Gastroesophageal sphincter (tissue), 4 donors: ENCODE measurements at places on chromosomes 3 and 15. TPM values are rescaled to one million over a fixed set of nuclear protein-coding genes. Genes with fewer than 3 reads are reported as not detected.

Gene GOLGA8G
- not detected for total RNA-seq

Gene ALDH1A2
- total RNA-seq: 22.4 TPM

Gene GHSR
- total RNA-seq: not detected

Gene LPP
- total RNA-seq: 2,241 TPM

Gene IGSF10
- total RNA-seq: 2.1 TPM

Gene SLCO2A1
- 12.0 TPM for total RNA-seq

Gene C3orf62
- 3.5 TPM for total RNA-seq

Gene ANKRD63
- not detected for total RNA-seq

Gene FAM3D
- not detected for total RNA-seq
